Myometrial cell (primary cell): ENCODE measurements at places on chromosomes 12 and 14. TPM values are rescaled to one million over a fixed set of nuclear protein-coding genes. Genes with fewer than 3 reads are reported as not detected.

The DENND5B gene
- 2.0 and 3.7 TPM in 2 replicates for total RNA-seq

The GDF3 gene
- total RNA-seq = not detected in 2 replicates

The KRT73 gene
- total RNA-seq = not detected in 2 replicates

The CELA1 gene
- total RNA-seq = not detected in 2 replicates

The SRSF5 gene
- 106 and 124 TPM in 2 replicates for total RNA-seq

The B3GNT4 gene
- not detected in 2 replicates for total RNA-seq

The GPR137C gene
- 0.29 and 0.35 TPM in 2 replicates for total RNA-seq

The ADCK1 gene
- 11.2 and 16.3 TPM in 2 replicates for total RNA-seq

The LARP4 gene
- total RNA-seq = 13.3 and 19.3 TPM in 2 replicates

The TMEM179 gene
- total RNA-seq = 0.35 TPM in 1 of 2 replicates, not detected in the other
